ENCODE measurements at places on chromosomes 2 and 18.

DNA sequence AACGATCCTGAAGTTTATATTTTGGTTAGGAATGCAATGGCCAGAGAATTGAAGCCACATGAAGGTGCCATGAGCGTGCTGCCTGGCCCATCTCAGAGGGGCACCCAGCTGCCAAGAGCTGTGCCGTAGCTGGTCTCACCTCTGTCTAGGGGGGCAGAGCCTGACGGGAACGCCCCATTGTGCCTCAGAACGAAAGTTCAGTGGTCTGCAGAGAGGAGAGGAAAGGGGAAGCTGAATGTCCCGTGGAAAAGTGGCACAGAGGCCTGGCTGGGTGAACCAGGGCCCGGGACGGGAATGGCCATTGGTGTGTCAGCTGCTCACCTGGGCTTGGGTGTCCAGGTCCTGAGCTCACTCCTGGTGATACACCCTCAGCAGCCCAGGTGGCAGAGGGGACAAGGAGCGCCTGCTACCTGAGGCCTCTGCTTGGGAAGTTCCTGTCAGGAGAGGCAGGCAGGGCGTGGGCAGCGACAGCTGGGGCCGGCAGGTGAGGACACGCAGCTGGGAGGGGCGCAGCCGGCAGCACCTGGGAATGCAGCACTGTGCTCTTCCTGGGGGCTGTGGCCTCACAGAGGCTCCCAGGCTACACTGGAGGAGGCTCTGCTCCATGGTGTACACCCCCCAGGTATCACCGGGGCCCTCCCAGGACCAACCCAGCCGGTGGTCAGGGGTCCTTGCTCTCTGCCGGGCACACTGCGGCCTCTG is 67.3 kb downstream of the PARD6G start:
- no peak for DNase-seq

GRCh38 chr2:102637358-102637757 is 18.0 kb downstream of the SLC9A2 start:
- DNase-seq = no peak

GRCh38 chr18:46942646-46943045 is 25.2 kb downstream of the KATNAL2 start:
- DNase-seq = no peak

DNA sequence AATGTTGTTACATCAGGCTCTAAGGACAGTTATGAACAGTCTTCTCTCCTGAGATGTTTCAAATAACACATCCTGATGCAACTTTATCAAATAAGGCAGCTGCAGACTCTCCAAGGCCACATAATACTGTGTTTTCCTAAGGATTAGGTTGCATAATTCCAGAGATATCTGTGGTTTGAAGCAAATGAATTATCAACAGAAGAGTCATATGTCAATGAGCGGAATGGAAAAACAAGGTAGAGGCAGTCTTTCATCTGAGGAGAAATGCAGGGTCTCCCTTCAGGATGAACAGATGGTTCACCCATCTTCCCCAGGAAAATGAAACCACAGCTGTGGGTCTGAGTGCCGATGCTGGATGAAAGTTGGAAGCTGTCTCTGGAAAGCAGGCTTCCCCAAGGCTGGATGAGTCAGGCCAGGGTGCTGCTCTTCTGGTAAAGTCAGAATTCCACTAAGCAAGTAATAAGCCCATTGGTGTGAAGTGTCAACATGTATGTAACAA is 22.2 kb downstream of the LYG1 start:
- no peak for DNase-seq

GRCh38 chr2:106706283-106706682 is 179.7 kb downstream of the ST6GAL2 start:
- DNase-seq = no peak

- DNase-seq = no peak
Measured at GRCh38 chr2:46601328-46601963, 122.1 kb downstream of the TMEM247 start.

GRCh38 chr2:105738658-105739241 is 6.0 kb upstream of the NCK2 start:
- no peak for DNase-seq

DNA sequence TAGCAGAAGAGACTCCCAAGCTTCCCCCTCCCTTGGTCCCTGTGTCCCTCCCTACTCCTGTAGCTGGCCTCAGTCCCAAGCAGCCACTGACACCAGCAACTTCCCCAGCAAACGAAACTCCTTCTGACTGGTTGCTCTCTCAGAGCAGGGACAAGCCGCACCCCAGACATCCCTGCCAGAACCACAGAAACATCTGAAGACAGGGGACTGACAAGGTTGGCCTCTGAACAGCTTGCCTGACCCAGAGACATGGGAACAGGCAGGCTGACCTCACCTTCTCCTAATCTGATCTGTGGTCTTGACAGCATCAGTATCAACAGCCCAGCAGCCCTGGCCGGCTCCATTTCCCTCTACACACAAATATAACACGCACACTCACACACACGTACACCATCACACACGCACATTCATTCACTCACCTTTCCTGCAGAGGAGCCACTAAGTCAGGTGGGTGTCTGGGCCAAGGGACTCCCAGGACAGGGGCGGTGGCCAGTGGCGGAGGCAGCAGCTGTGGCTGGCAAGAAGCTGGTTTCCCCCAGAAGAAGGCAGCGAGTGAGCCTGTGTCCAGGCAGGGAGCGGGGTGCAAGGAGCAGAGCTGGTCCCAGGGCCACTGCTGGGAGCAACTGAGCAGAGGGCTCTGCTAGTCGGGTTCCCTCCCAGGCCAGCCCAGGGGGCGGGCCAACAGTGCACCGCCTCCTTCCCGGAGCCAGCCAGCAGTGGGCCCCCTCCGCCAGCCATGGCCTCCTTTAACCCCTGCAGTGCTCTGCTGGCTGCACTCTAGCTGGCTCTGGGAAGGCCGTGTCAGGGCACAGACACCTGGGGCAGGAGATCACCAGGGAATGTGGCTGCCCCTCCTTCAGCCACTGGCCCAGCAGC is 59.1 kb downstream of the TNS1 start:
- no peak for DNase-seq

DNA sequence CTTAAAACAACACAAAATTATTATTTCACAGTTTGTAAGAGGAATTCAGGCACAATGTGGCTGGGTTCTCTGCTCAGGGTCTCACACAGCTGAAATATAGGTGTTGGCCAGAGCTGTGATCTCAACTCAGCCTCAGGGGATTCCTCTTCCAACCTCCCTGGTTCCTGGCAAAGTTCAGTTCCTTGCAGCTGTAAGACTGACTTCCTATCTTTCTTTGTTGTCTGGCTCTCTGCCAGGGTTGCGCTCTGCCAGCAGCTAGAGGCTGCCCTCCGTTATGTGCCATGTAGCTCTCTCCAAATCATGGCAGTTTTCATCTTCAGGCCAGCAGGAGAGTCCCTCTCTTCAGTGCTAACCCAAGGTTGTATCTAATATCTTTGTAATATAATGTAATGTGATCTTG is 272.5 kb upstream of the KCNJ3 start:
- no peak for DNase-seq
